ENCODE measurements at places on chromosomes 4 and X.

DNA sequence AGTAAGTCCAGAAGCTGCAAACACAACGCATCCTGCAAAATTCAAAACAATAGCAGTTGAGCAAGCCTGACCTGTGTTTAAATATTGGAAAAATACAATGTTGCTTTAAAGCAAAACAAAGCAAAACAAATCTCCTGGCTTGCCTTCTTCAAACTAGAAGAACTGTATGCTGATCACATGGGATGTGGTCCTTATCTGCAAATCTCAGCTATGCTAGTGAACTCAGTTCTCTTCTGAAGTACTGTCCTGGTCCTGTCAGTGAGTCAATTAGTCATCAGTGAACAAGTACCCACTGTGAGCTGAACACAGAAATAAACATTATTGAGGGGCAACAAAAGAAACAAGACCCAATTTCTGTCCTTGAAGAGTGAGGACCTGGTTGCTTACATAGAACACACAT lies 522.5 kb downstream of the SMARCA1 start:
- no peak for DNase-seq

- peak; percentile 32 for DNase-seq
Observed at GRCh38 chr4:83012200-83012686, 1.6 kb upstream of the LIN54 start.

- DNase-seq = no peak
Observed at GRCh38 chrX:133781174-133781573, 204.2 kb downstream of the GPC3 start.

DNA sequence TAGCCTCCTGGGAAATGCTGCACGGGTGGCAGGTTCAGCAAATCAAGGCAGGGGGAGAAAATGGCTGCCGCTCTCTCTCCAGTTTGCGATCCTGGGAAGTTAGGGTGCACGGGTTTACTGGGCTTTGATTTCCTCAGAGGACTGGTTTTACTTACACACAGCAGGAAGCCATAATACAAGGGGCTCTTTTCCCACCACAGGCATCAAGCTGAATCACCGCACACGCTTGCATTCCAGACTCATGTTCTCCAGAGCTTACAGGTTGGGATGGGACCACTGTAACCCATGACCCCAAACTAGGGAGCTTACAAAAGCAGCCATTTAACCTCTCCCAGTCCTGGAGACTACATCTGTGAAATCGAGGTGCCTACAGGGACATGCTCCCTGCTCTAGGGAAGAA lies 159.8 kb downstream of the DHRSX start:
- no peak for DNase-seq

DNA sequence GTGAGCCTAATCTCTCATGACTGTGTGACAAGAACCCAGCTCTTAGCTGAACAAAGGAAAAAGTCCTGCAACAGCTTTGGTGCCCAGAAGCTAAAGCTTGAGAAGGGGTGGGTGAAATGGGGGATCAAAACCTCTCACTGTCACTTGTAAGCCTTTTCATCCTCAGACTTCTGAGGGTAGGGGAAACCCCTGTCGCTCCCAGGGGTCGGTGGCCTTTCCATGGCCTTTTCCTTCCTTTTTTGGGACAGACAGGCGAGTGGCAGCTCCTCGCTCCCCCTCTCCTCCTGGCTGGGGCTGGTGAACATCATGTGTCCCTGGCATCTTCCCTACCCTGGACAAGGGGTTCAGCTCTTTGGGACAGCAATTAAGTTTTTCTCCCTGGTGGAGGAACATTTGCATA lies 78.2 kb downstream of the FAM47A start:
- no peak for DNase-seq

GRCh38 chr4:82780752-82781231 lies 17.8 kb downstream of the SCD5 start:
- no peak for DNase-seq

DNA sequence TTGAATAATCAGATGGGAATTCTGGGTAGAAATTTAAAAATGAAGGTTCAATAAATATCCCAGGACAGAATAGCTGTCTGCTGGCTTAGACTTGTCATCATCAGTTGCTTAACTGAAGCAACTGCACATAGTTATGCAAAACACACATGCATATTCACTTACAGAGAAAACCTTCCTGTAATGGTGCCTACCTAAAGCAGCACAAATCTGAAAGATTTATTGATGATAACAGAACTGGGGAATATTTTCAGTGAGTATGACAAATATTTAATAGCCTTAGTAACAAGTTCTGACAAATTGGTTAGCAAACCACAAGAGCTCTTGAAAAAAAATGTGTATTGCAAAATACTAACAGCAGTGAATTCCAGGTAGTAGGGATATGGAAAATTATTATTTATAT lies 606.8 kb upstream of the BOD1L1 start:
- DNase-seq = no peak

DNA sequence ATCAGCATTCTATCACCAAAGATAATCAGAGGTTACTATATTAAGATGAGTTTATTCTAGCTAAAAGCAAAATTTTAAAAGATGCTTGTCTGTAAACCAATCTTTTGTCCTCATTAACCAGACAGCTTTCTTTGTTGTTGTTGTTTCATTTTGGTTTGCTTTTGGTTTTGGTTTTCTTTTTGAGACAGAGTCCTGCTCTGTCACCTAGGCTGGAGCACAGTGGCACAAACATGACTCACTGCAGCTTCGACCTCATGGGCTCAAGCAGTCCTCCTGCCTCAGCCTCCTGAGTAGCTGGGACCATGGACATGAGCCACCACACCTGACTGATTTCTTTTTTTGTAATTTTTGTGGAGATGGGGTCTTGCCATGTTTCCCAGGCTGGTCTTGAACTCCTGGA lies 102.9 kb downstream of the COX18 start:
- no peak for DNase-seq

- DNase-seq = peak; percentile 4
Observed at GRCh38 chrX:1661048-1661921, 46.4 kb downstream of the ASMT start.

DNA sequence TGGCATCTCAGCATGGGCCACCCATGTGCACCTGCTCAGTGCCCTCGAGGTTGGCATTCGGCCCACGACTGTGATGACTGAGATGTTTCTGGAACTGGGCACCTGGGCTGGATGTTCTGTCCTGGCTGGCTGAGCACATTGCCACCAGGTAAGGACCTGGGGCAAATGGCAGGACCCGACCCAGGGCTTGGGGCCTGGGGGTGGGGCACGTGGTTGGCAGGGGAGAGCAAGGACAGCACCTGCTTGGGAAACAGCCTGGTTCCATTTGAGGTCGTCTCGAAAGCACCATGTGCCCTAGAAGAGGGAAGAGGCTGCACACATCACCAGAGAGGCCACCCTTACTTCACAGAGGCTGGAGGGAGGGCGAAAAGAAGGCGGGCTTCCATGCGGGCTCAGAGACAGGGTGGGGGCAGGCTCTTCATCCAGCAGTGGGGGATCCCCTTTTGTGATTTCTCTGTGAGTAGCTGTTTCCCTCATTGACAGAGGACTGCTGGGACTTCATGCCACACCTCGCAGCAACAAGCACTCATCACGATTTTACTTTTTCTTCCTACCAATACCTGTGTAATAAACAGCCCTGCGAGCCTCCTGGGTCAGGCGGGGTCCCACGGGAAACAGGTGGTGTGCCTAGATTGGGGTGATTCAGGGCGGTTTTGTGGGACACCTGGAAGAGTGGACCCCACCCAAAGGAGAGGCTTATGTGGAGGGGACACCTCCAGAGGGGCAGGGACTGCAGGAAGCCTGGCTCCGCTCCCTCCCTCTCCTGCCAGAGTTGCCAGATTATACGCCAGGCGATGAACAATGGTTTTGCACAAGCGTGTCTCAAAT lies 12.0 kb downstream of the TMEM187 start:
- peak; percentile 52 for DNase-seq

DNA sequence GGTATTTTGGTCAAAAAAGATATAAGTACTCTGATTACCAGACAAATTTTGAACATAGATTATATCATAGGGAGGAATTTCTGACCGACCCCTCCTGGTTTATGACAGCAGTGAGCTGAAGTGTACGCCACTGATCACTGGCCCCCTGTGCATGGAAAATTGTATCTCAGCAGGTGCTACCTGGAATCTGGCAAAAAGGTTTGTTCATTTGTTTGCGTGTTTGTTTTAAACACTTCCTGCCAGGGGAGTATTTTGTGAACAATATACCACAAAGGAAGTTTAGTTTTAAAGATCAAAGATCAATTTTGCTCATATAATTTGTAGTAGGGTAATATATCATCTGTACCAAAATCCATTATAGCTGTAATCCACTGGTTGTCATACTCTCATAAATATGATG lies 219.7 kb upstream of the TENM3 start:
- DNase-seq = no peak

- no peak for DNase-seq
Observed at GRCh38 chrX:123920105-123920785, 41.3 kb upstream of the STAG2 start.

GRCh38 chr4:40164459-40164858 lies 32.4 kb upstream of the RHOH start:
- no peak for DNase-seq

DNA sequence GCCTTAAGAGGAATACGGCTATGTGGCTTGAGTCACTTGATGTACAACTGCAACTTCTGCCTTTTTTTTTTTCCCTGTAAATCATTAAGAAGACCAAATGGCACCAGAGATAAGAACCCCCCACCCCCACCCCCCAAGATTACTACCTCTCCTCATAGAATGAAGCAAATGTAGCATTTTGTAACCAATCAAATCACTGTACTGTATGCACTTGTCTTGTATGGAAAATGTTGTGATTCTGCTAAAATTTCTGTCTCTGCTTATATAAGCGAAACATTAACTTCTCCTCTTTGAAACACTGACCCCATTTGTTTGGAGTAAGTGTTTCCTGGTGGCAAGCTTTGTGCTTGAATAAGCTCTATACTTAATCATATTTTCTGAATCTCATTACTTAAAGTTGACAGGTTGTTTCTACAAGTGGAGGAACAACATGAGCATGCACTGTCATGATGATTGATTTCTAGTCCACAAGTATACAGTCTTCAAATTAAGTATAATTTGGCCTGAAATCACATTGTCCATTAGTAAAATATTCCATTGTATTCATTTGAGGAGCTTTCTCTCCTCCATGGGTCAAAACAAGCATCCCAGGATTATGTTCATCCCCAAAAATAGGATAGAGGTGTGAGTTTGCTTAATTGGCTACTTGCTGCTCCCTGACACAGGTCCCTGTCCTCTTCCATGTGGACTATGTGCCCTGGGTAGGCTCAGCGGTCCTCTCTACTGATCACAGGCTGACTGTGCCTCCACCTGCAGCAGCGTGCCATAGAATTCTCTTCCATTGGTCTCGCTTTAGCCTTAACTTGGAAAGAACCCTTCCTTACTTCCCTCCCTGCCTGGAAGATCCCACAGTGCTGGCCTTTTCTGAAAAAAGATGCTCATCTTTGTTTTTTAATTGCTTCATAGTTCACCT lies 104.0 kb upstream of the BMP2K start:
- DNase-seq = no peak

GRCh38 chrX:21813612-21814368 lies 25.6 kb upstream of the MBTPS2 start:
- DNase-seq = no peak

DNA sequence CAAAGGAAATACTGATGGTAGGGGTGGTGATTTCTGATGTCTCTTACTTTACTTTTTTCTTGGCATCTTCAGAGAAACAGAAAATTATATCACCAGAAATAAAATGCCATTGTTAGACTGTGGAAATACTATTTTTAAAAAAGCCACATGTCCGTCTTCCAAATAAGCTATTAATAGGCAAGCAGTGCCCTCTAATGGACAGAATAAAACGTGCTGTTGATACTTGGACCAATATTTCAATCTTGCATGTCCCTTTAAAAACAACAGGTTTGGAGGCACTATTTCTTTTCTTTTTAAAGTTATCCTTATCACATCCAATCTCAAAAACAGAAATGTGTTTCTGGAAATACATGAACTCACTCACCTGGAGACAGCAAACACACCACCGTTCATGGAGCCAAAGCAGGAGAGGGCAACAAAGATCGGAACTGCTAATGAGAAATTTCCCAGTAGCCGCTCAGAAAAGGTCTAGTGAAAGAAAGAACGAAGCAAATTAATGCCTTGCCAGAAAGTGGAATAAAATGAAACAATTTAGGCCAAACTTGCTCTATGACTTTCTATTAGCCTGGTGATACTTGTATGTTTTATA lies 59.2 kb downstream of the SLC7A11 start:
- DNase-seq = no peak

- no peak for DNase-seq
Observed at GRCh38 chrX:70436343-70436742, 8.3 kb upstream of the DLG3 start.

DNA sequence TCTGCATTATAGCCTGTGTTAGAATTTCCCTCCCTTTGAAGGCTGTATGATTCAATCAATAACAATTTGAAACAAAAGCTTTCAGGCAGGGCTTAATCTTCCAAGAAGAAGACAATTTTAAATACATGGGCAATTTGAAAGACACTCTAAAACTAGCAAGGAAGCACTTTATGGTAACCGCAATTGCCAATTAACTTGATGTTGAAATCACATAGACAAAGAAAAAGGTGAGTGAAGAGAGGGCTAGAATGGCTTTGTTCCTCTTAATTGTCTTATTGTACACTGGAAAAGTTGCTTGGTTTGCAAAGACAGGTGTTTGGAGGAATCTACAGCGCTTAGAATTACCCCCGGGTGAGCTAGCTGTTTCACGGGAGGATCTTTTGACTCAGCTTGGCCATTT lies 74.4 kb upstream of the PRKX start:
- DNase-seq = no peak

- no peak for DNase-seq
Observed at GRCh38 chr4:18021470-18021719, 160 bp downstream of the LCORL start.

DNA sequence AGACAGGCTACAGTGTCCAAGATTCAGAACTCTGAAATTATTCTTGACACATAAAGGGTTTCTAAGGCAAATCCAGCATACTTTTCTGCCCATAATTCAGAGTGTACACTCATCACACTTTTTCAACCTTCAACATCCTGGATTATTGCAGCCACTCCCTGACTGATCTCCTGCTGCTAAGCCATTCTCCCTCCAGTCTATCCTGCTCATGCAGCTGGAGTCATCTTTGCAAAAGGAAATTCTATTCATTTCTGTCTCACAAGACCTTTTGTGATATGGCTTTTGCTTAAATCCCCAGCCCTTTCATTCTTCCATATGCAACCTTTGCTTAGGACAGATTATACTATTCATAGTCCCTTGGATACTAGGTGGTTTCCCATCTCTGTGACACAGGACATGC lies 236.1 kb upstream of the LDB2 start:
- DNase-seq = no peak

DNA sequence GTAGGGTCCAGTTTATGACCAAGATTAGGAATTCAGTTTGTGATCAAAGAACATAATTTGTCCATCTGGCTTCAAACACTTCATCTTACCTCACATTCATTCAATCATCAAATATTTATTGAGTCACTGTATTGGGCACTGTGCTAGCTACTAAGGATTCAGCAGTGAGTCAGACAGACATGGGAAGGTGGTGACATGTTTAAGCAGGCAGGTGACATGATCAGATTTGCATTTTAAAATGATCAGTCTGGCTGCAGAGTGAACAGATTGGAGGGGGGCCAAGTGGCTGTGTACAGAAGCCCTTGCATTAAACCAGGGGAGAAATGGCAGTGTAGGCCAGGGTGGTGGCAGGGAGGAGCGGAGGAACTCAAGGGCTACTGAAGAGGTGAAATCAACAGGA lies 25.1 kb upstream of the APLN start:
- no peak for DNase-seq

- no peak for DNase-seq
Observed at GRCh38 chr4:122772311-122772710, 39.8 kb downstream of the BBS12 start.

- no peak for DNase-seq
Observed at GRCh38 chr4:136763919-136764318, 768.4 kb downstream of the PCDH18 start.

Data from activated naive CD4-positive, alpha-beta T cell treated with Interleukin-2 at 50 U/mL for 16 hours (primary cell).